ENCODE measurements at places on chromosomes 12 and 14. TPM values are rescaled to one million over a fixed set of nuclear protein-coding genes. Genes with fewer than 3 reads are reported as not detected.

KLRK1 gene
- 0.43 TPM for total RNA-seq

NINJ2 gene
- 8.6 TPM for total RNA-seq

PSME1 gene
- total RNA-seq = 520 TPM

ADAM21 gene
- not detected for total RNA-seq

HVCN1 gene
- total RNA-seq = 15.7 TPM

FAM186B gene
- not detected for total RNA-seq

WNT1 gene
- total RNA-seq = not detected

CACNB3 gene
- 10.4 TPM for total RNA-seq

USP44 gene
- total RNA-seq = 2.9 TPM

EFS gene
- total RNA-seq = not detected

MYO1H gene
- not detected for total RNA-seq
